OCI-LY7 (cell line): ENCODE measurements at places on chromosomes 16 and 17. TPM values are rescaled to one million over a fixed set of nuclear protein-coding genes. Genes with fewer than 3 reads are reported as not detected.
A peak's percentile ranks its signal among the peaks of the same experiment; 100 is the strongest.

DNA sequence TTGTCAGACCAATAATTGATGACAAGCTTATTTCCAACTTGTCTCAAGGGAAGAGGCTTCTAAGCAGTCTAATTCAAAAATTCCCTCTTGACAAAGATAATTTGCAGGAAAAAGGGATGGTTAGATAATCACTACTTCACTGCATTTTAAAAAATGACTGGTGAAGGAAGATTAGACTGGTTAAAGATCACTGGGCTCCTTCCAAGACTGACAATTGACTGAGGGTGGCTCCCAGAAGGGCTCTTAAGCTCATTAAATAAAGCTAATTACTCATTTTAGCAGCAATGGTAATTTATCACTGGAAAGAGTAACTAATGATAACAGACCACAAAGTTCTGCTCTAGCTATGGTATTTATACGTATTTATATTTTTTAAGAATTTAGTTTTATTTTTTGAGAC, 4.4 kb upstream of the HEATR3 start:
- no peak for DNase-seq

DNA sequence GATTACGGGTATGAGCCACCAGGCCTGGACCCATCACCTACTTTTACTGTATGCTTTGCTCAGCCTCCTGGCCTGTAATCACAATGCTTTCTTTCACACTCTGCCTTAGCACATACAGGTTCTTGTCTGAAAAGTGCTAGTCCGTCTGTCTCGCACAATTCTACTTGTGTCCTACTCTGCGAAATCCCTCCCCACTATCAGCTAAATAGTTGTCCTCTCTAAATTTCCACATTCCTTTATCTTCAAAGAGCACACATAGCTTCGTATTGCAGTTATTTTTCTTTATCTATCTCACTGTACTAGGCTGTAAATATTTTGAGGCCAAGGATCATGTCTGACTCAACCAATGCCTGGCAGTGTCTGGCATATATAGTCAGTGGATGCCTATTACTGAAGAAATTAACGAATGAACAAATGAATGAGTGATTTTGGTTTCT, 38.5 kb upstream of the ETV4 start:
- no peak for DNase-seq

- DNase-seq = peak; percentile 75
Measured at GRCh38 chr17:45640141-45640850, 143.8 kb upstream of the CRHR1 start.

DNA sequence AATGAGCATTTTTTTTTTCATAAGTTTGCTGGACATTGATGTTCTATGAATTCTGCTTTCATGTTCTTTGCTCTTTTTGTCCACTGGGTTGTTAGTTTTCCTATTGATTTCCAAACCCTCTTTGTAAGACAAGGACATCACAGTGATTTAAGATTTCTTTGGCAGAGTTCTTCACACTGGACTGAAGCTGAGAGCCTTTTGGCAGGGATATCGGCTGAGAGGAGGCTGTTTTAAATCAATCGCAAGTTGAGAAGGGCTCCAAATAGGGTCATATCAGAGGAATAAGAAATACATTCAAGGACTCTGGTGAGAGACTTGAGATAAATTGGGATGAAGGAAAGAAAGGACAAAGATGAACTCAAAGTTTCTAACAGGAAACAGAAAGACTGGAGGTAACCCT, 165.8 kb upstream of the AXIN2 start:
- DNase-seq = no peak

- DNase-seq = peak; percentile 71
Measured at GRCh38 chr17:5234645-5235576, at the start of gene SCIMP. Gene SCIMP (minus strand): TSS chr17:5234860. CDS start chr17:5234755, 105 bp downstream.

DNA sequence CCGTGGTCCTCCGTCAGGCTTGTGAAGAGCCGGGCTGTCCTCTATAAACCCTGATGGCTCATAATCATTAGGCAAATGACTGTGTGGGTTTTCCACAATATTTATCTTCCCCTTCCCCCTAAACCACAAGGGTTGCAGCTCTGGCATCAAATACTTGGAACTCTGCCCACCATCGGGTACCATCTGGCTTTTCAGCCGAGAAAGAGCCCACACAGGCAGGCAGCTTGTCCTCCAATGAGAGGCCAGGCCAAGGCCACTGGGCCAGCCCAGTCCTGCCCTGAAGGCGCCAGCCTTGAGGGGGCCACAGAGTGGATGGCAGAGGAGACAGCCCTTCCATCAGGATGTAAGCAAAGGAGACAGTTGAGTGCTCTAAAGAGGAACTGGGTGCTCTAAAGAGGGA, 31.8 kb upstream of the NAT9 start:
- DNase-seq = no peak

DNA sequence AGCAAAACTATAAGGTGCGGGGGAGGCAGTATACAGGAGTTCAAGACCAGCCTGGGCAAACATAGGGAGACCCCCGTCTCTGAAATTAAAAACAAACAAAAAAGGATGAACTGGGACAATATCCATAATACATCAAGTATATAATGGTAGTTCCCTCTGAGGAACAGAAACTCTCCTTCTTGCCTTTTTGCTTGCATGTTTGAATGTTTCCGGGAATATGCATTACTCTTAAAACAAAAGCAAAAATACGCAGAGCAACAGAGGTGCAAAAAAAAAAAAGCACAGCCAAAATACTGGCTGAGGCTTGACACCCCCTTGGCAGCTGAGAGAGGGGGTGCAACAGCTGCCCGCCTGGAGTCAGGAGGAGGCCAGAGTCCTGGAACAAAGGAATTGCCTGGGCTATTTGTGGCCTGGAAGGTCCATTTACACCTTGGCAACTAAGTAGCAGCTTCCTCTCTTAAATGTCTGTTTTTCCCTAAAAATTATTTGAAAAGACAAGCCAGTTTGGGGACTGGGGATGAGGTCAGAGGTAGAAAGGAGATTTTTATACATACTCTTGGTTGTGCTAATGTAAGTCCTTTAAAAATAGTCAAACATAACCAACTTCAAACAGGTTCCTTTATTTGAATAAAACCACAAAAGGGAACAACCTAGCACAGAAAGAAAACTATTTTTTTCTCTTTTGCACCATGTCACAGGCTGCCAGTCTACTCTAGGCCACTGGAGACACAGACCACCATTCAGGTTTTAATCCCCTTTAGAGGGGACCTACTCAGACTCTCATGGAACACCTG, 19.5 kb downstream of the USP7 start:
- peak; percentile 84 for DNase-seq

DNA sequence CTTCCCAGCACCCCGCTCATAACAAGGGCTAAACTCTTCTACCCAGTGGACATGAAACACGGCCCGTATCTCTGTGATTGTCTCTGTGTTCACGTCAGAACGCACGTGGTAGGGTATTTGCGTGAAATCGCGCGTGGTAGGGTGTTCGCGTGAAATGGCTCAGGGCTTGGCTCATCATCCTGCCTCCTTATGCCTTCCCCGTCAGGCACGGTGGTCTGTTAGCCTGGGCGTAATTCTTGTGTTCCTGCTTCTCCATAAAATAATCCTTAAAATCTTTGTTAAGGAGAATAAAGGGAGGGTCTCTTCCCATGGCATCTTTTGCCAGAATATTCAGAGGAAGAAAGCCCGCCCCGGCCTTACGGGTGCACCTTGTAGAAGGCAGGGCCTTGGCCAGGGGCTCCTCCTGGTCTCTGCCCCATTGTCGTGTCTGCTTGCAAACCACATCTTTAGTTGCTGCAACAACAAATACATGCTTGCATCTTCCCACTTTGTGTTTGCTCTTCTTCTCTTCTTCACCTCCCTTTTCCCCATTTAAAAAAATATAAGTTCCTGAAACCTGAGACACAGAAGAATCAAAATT, 116.7 kb upstream of the CHMP6 start:
- no peak for DNase-seq

DNA sequence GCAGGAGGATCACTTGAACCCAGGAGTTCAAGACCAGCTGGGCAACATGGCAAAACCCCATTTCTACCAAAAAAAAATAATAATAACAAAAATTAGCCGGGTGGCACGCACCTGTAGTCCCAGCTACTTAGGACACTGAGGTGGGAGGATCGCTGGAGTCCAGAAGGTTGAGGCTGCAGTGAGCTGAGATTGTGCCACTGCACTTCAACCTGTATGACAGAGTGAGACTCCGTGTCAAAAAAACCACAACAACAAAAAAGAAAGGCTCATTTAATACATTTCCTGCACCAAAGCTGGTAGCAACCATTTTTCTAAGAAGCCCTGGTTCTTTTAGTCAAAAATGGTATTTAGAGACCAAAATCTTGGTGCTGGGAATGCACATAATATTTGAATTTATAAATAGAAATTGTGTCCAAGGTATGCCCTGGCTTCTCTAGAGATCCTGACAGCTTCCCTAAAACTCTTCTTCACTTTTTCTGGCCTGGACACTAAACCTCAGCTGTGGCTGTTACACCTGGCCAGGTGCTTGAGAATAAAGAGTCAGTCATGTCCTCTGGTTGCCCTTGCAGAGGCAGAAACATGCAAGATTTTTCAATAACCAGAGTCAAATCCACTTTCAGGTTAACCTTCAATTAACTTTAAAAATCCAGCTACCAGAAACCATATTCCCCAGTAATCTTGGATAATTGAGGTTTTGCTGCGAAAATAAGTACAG, 35.9 kb downstream of the SCNN1B start:
- no peak for DNase-seq

DNA sequence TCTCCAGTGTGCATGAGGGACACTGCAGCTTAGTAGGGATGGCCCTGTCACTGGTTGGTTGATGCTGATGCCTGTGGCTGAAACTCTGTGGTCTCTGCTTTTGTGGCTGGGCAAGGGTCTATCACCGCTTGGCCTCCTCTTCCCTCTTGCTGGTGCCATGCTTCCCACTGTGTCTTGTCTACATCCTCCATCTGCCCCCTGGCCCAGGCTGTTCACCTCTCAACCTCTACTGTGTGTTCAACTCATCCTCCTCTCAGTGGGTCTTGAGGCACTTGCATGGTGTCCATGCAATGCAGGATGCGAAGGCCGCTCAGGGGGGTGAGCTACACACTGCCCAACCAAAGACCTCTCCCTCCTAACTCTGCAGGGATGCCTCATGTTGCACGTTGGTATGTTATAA, 19.8 kb upstream of the SHISA6 start:
- DNase-seq = no peak

GRCh38 chr16:28872952-28873351, 5.3 kb upstream of the ATP2A1 start:
- no peak for DNase-seq

- no peak for DNase-seq
Measured at GRCh38 chr17:31060791-31061550, 33.8 kb upstream of the NF1 start.

DNA sequence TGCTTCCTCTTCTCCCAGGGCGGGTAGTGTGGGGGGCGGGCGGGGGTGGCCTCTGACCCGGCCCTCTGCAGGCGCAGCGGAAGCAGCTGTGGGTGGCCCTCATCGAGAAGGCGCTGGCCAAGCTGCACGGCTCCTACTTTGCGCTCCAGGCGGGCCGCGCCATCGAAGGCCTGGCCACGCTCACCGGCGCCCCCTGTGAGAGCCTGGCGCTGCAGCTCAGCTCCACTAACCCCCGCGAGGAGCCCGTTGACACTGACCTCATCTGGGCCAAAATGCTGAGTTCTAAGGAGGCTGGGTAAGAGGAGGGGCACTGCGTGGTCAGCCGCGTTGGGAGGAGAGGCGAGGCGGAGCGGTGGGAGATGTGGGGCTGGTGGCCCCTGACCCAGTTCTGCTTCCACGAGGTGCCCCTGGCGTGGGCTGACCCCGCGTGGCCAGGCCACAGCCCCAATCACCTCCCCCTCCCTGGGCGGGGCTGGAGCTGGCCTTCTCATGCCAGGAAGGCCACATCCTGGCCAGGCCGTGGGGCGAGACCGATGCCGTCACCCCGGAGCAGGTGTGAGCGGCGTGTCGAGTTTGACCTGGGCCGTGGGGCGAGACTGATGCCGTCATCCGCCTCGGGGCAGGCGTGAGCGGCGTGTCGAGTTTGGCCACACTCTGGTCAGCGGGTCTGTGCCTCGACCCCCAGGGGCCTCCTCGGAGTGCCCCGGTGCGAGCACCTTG, 10.5 kb upstream of the PRR35 start:
- DNase-seq = no peak

Gene CSF3
- total RNA-seq = not detected in 2 replicates

Gene KRT24
- total RNA-seq = not detected in 2 replicates

Gene HBM
- total RNA-seq = not detected in 2 replicates

Gene GPRC5C
- total RNA-seq = 1.1 and 2.0 TPM in 2 replicates

Gene TBX6
- 3.7 and 4.5 TPM in 2 replicates for total RNA-seq

Gene ABCC11
- total RNA-seq = 0.10 TPM in 1 of 2 replicates, not detected in the other

Gene OTOP2
- total RNA-seq = not detected in 2 replicates

Gene GLP2R
- total RNA-seq = not detected in 2 replicates

Gene SLC22A31
- total RNA-seq = not detected in 2 replicates

Gene MBTPS1
- total RNA-seq = 65.2 and 71.8 TPM in 2 replicates

Gene SPIRE2
- 43.8 and 48.5 TPM in 2 replicates for total RNA-seq

Gene FOXC2
- total RNA-seq = 0.15 TPM in 1 of 2 replicates, not detected in the other
